Articular chondrocyte of knee joint (primary cell): ENCODE measurements at places on chromosomes 13 and 19. TPM values are rescaled to one million over a fixed set of nuclear protein-coding genes. Genes with fewer than 3 reads are reported as not detected.

Gene ATP1A3
- 0.52 and 0.65 TPM in 2 replicates for total RNA-seq

Gene PLK5
- total RNA-seq = not detected in 2 replicates

Gene C1QTNF9
- total RNA-seq = under 0.01 TPM in 1 of 2 replicates, not detected in the other

Gene ZNF557
- total RNA-seq = 20.0 and 22.4 TPM in 2 replicates

Gene DCT
- 0.13 and 0.54 TPM in 2 replicates for total RNA-seq

Gene ATXN8OS
- not detected in 2 replicates for total RNA-seq

Gene ZSCAN4
- not detected in 2 replicates for total RNA-seq

Gene FCAR
- not detected in 2 replicates for total RNA-seq

Gene SERTAD1
- 13.6 and 23.8 TPM in 2 replicates for total RNA-seq

Gene ZNF790
- 10.7 and 11.3 TPM in 2 replicates for total RNA-seq

Gene SIGLEC5
- total RNA-seq = not detected in 2 replicates

Gene CYP2A6
- 0.22 TPM in 1 of 2 replicates, not detected in the other for total RNA-seq

Gene TPTE2
- not detected in 2 replicates for total RNA-seq

Gene FCGBP
- 0.13 and 0.76 TPM in 2 replicates for total RNA-seq

Gene CNMD
- total RNA-seq = 0.13 TPM in 1 of 2 replicates, not detected in the other

Gene CYP4F8
- total RNA-seq = not detected in 2 replicates

Gene ZNF324B
- total RNA-seq = 7.2 and 8.4 TPM in 2 replicates

Gene ZNF850
- 1.6 and 3.8 TPM in 2 replicates for total RNA-seq

Gene GAPDHS
- not detected in 2 replicates for total RNA-seq

Gene FCER2
- total RNA-seq = not detected in 2 replicates

Gene OPA3
- 6.3 and 7.5 TPM in 2 replicates for total RNA-seq

Gene CEACAM8
- total RNA-seq = not detected in 2 replicates

Gene CHAF1A
- total RNA-seq = 5.4 and 6.8 TPM in 2 replicates

Gene CNFN
- total RNA-seq = 0.32 TPM in 1 of 2 replicates, not detected in the other

Gene ZNF665
- total RNA-seq = 3.0 and 6.5 TPM in 2 replicates

Gene PLPPR3
- total RNA-seq = 0.39 and 0.76 TPM in 2 replicates

Gene ZNF560
- 0.39 and 1.4 TPM in 2 replicates for total RNA-seq
